ENCODE measurements at places on chromosomes 1 and 21.
A peak's percentile ranks its signal among the peaks of the same experiment; 100 is the strongest.

DNA sequence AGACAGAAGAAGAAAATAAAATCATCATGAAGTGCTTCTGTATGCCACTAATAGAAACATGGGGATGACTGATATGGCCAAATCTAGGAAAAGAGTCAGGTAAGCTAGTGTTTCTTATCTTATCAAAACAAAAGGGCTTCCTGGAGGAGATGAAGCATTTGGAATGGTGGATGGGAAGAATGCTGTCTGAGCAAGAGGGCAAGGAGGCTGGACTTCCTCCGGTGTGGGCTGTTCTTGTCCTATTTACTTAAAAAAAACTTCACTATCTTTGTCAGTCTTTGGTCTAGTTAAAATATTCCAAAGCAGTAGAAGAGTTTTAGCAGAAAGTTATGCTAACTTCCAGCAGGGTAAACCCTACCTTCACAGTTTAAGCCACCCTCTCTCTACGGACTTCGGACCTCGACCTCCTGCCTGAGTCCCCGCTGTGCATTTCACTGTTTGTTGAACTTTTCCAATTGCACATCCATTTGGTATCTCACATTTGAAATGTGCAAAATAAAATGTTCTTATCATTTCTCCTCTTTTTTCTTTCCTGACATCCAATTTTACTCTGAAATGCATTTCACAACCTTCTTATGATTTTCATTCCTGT is 64.8 kb upstream of the TSPAN2 start:
- no peak for DNase-seq

DNA sequence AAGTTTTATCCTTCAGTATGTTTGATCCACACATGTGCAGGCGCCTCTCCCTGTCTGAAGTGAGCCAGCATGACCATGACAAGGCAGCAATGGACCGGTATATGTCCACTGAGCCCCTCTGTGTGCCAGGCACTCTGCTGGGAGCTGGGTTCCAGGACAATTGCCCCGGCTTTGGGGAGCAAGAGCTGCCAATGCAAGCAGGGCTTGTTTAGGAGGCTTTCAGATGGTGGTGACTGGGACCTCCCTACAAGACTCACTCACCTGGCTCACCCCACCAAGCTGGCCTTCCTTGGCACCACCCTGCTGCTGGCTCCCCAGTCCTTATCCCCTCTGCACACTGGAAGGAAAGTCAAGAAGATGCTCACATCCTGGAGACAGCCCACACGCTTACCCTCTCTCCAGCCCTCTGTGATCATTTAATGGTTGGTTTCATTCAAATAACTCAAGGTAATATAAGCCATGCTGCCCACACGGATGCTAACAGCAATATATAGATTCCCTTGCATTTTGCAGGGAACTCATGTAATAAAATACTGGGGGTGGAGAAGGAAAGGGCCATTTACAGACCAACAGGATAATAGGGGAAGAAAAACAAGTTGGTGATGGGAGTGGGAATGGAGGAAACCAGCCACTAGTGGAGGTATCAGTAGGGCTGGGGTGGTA is 23.6 kb downstream of the KCND3 start:
- DNase-seq: no peak

GRCh38 chr1:185896863-185897262 is 162.7 kb downstream of the HMCN1 start:
- DNase-seq: no peak

DNA sequence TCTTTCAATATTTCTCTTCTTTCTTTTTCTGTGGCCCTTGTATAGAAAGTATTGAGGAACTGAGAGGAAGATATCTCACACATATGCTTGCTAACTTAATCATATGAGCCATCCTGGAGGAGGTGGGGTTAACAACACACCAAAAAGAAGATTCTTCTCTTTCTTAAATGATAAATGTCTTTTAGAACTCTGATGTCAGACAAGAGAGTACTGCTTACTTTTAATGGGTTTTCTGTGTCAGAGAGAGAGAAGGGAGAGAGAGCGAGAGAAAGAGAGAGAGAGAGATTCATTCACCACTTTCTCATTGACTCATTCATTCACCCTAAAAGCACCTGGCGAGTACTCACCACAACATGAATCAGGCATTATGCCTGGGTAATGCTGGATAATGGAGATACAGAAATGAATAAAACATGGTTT is 250.3 kb upstream of the SGIP1 start:
- no peak for DNase-seq

DNA sequence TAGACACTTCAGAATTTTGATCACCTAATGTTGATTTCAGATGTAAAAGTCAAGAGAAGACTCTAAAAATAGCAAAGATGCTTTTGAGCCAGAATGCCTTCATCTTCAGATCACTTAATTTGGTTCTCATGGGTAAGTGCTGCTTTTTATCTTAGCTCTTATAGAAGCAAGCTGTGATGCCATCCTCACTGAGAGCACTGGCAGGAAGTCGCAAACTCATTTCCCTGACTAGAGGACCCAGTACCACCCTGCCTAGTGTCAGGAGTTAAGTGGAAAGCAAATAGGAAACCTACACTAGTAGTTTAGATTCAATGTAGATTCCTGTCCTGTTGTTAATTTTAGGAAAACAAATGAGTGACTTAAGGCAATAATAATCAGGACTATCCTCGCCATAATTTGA is 12.1 kb downstream of the IFNAR2 start:
- no peak for DNase-seq

GRCh38 chr1:151918819-151919610 is 9.7 kb upstream of the THEM4 start:
- DNase-seq: no peak

DNA sequence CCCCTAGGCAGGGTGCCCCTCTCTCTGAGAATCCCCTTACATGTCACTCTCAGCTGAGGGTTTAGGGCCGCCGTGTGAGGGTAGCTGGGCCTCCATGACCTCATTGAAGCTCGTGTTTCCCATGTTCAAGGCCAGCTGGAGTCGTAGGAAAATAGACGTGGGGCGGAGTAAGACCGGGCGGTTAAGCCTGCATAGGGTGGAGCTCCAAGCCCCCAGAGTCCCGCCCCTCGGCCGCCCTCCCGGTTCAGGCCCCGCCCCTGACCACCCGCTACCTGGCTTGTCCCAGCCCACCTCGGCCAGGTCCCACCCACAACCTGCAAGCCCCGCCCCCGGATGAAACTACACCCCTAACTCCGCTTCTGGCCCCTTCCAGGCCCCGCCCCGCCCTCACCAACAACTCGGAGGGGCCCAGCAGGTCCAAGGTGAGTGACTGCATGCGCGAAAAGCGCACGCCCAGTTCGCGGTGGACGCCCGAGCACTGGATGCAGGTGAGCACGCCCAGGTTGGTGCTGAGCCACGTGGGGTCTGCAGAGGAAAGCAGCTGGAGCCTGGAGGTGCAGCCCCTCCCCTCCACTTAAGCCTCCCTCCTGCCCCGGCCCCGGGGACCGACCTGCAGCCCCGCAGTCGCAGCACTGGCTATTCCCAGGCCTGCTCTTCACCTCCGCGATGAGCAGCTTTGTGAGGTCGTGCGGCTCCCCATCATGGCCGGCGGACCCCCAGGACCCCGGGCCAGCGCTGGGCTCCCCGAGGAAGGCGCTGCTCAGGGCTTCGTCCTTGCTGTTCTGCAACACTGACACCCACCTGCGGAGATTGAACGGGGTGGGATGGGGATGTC is 12.2 kb upstream of the TCEA3 start:
- DNase-seq: no peak

GRCh38 chr1:116323491-116323890 is 49.6 kb upstream of the ATP1A1 start:
- peak; percentile 43 for DNase-seq

GRCh38 chr21:38570596-38570995 is 72.3 kb upstream of the ERG start:
- DNase-seq: no peak

DNA sequence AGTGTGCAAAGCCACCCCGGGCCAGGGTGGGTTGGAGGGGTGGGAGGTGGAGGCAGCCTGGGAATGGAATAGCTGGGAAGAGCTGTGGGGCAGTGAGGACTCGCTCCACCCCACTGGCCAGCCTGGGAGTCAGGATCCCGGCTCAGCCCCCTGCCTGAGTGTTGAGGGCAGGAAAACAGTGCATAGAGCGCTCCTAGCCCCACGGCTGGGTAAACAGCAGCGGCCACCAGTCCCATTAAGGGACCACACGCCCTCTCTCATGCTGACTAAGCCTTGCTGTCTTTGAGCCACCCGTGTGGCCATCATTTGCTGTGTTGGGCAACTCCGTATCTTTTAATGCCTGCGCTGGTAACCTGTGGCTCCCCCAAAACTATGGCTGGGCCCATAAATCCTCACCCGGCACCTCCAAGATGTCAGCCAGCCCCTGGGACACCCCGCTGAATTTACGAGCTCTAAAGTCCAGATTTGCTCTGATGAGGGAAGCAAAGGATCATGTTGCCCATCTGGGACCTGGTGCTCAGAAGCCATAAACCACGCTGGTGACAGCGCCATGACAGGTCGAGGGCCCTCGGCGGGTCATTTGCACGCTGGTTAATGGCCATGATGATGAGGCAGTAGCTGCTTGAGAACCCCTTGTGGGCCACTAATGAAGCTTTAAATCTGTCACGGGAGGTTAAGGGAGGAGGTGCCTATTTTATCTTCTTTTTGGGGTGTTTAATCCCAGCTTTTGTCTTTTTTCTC is 34.9 kb downstream of the SYF2 start:
- peak; percentile 83 for DNase-seq

GRCh38 chr1:153434746-153435455 is 18.6 kb downstream of the S100A7A start:
- DNase-seq: no peak

DNA sequence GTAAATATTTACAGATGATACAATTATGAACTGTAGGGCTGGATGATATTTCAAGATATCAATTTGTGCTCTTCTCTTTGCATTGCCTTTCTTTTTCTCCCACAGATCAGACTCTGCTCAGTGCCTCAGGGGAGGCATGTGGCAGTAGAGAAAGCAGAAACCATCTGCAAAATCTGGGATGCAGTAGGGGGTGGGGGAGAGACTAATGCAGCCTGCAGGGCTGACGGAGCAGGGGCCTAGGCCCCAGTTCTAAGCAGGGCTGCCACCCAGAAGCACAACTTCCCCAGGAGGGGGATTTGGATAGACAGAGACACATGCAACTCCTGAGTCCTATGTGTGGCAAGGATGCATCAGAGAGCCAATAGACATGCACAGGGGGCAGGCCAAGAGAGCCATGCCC is 511.6 kb downstream of the SMYD3 start:
- DNase-seq: no peak

DNA sequence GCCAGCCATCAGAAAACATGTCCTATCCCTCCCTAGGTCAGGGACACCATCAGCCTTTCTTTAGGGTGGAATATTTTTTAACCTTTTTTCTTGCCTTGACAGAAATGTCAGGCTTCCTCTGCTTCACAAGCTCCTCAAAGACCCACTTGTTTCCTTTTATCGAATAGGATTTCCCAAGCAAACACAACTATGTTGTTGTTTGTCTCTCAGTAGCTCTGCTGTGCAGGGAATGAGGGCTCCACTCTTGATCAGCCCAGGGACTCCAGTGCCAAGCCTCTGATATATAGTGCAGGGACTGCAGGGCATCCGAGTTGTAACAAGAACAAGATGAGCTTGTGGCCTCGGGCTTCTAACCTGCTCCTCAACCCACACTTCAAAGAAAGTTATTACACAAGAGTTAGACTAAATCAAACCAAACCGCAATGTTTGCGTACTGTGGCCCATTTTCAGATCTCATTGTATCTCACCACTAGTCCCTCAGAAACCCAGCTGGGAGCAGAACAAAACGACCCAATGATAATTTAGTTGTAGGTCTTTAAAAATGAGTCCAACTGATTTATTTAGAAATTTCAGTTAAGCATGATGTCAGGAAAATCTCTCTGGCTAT is 108.1 kb downstream of the ATG4C start:
- DNase-seq: no peak

DNA sequence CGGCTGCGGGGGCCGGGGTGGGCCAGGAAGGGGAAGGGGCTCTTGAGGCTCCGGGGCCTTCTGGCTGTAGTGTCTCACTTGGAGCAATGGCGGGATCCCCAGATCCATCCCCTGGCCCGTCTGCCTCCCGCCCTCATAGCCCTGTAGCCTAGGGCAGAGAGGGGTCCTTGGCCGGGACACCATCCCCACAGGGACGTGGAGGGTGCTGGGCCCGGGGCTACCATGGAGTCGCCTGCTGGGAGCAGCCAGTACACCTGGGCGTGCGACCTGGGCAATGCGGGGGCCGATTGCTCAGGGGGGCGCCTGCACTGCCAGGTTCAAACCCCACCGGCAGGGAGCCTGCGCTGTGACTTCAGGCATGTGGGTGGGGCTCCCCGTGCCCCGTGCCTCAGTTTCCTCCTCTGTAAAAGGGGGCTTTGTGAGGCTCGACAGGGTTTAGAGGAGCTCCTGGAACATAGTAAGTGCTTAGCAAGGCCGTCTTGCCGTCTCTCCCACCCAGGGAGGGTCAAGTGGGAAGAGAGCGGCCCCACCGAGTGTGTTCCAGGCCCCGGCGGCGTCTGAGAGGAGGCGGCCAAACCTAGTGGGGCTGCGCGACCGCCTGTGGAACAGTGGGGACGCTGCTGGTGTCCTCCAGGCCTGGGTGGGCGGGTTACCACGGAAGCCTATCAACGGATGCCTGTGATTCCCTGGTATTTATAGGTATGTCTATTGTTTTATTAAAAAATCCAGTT is 20.8 kb downstream of the PRKCZ start:
- DNase-seq: no peak

GRCh38 chr1:91502672-91503184 is 2.1 kb downstream of the CDC7 start:
- no peak for DNase-seq

DNA sequence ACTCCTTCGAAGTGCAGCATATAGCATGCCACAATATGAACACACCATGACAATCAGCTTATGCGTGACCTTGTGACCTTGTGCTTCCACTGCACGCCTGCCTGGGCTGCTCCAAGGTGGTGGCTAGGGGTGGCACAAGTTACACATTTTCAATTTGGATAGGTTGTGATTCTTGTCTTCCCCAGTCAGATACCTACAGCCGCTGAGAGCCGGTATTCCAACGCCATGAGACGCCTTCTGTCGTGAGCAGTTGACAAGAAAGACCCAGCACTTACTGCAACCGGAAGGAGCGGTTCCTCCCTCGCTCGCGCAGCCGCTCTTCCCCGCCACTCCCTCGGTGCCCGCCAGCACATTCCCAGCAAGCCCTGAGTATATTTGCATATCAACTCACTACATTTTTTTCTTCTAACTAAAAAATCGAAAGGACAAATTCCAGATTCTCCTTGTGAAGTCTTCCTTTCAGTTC is 359 bp upstream of the RNU11 start:
- peak; percentile 100 for DNase-seq

Measured in NCI-H1092 treated with DMSO at 0.1 percent for 48 hours (cell line).